Stimulated activated CD4-positive, alpha-beta T cell treated with anti-CD3 and anti-CD28 coated beads, Interleukin-1b, Interleukin-23, amount 100 ng/mL, for 48 hours (primary cell): ENCODE measurements at places on chromosomes 6 and 20.

GRCh38 chr6:116459927-116460326 is 1.2 kb upstream of the CALHM6 start:
- DNase-seq, result no peak

DNA sequence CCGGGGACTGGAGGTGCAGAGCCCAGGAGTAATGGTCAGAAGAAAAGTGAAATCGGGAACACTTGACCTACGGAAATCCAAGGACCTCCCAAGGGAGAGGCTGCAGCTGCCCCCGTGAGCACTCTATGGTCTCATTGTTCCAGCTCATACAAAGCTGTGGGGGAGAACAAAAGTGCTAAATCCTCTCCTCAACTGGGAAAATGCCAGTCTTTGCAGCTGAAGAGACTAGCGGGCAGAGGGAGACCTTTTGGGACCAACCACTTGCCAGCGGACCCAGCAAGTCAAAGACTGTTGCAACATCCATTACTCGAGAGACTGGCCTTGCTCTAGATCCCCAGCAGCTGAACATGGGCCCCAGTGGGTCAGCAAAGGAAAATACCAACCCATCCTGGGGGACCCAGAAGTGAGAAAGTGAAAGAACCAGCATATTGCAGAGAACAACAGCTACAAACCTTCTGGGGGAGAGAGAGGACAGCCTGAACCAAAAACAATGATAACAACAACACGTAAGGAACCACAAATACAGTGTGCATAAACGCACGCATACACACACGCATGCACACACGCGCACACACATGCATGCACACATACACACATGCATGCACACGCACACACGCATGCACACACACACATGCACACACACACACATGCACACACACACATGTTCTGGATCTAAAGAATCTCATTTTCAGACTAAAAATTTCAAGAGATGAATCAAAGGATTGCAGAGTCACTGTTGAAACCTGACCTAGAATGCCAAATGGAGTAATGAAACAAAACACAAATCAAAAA is 24.7 kb upstream of the ELMO2 start:
- DNase-seq, result no peak

DNA sequence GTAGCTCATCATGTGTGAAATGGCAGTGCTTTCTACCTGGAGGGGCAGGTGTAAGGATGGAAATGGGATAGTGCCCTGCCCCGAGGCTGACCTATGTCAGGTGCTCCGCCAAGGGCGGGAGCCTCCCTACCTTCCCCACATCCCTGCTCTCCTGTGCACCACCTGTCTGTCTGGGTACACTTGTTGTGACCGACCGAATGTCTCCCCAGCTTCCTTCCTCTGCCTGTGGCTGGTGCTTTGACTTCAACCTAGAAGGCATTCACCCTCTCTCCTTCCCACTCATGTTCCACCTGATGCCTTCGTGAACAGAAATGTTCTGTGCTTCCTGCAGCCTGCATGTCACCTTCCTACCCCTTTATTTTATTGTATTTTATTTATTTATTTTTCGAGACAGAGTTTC is 114.8 kb downstream of the SCML4 start:
- DNase-seq, result no peak

- no peak for DNase-seq
Observed at GRCh38 chr20:7850775-7851490, 89.3 kb downstream of the HAO1 start.

DNA sequence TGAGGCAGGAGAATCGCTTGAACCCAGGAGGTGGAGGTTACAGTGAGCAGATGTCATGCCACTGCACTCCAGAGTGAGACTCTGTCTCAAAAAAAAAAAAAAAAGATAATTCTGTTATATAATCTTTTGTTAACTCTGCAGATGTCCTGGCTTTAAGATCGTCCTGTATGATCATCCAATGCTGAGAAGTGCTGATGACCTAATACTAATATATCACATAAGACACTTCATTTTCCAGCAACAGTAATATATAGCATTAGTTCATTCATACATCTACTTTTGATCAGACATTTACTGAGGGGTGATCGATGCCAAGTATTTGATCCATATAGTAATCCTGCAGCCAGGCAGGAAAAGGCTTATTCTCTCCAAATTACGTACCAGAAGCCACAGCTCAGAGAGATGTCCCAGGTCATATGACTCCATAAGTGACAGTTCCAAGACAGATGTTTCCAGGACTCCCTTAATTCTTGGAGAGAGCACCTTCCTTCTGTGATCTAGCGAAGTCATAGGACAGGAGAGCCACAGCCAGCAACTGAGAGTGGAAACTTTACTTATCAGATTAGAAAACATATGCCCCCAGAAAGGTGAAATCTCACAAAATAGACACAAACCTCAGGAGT is 60.7 kb downstream of the SHLD1 start:
- DNase-seq, result no peak

- DNase-seq, result no peak
Observed at GRCh38 chr6:50699051-50699775, 14.1 kb upstream of the TFAP2D start.

DNA sequence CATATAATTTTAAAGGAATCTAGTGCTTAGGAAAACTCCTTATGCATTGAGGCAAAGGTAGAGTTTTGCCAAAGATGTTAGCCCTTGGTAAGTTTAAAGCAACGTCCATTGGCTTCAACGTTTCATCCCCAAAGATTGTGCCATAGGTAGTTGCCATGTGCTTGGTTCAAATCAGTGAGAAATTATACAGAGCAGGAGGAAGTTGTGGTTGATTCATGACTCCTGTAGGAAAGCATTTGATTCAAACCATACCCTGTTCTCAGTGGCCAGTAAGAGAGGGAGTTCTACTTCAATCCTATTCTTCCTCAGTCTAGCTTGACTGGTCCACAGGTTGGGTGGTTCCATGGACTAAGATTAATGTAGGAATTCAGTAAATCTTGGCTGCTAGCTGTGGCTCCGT is 535.6 kb downstream of the QKI start:
- no peak for DNase-seq

- DNase-seq, result no peak
Observed at GRCh38 chr6:83008626-83009025, 57.0 kb downstream of the UBE3D start.

DNA sequence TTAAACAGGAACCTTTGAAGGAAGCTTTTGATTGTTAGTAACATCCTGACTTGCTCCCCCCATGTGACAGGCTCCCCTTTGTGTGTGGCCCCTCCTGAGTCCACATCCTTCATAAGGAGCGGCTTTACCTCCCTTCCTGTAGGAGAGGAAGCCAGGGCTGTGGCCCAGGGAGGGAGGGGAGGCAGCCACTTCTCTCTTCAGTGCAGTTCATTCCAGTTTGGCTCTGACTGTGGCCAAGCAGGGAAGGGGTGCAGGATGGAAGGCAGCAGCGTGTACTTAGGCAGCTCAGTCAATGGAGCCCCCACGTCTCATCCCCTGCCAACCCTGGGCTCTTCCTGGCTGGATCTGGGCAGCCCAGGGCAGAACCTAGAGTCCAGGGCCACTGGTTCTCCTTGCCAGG is 295.2 kb downstream of the QKI start:
- no peak for DNase-seq

GRCh38 chr6:145028144-145028818 is 707.0 kb downstream of the EPM2A start:
- DNase-seq, result no peak

DNA sequence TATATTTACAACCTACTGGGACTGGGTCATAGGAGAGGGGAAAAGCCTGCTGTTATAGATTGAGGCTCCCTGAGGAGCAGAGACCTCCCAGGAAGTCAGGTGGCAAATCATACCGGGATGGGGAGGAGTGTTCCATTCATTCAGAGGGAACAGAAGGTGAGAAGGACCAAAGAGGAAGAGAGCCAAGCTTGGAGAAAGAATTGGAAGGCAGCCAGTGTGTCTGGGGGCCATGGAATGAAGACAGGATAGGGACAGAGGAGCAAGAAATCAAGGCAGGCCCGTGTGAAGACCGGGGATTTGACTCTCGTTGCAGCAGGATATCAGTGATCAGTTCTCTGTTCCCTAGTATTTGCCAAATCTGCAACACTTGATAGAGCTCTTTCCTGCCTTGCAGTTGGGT is 5.7 kb upstream of the ZNF217 start:
- no peak for DNase-seq

DNA sequence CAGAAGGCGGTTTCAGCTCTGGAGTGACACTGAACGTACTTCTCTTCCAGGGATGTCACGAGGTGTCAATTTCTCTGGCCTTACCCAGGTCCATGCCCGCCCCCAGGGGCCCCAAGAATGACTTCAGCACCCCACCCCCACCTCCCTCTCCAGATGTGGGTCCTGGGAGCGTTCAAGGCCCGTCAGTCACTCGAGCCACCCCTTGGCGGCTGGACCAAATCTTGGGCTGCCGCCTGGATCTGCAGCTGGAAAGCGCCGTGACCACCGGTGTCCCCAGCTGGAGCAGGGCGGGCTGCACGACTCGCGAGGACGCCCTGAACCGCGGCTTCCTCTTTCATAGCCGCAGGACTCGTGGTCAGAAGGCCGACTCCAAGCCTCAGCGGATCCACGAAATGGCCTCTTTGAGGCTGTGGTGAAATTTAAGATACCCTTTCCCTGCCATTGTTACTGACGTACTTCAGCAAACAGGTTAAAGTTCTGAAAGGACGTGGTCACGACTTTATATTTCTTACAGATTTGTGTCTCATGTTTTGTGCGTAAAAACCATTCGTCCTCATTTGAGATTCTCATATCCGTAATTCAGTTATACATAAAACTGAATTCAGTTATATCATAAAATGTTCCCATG is 29.3 kb downstream of the TRIM38 start:
- peak; percentile 46 for DNase-seq

DNA sequence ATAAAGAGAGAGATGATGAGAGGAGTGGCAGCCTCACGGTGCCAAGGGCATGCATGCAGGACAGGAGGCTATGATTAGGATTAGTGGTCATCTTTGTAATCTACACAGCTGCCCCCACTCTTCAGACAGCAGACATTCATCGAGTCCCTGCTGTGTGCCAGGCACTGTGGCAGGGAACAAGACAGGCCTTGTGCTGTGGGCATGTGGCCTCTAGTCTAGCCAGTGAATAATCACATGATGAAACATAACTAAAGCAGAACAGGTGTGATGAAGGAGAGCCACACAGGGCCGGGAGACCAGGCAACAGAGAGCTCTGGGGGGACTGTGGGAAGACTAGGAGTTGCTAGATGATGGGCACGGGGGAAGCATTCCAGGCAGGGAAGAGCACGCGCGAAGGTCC is 22.2 kb downstream of the TOX2 start:
- DNase-seq, result no peak

DNA sequence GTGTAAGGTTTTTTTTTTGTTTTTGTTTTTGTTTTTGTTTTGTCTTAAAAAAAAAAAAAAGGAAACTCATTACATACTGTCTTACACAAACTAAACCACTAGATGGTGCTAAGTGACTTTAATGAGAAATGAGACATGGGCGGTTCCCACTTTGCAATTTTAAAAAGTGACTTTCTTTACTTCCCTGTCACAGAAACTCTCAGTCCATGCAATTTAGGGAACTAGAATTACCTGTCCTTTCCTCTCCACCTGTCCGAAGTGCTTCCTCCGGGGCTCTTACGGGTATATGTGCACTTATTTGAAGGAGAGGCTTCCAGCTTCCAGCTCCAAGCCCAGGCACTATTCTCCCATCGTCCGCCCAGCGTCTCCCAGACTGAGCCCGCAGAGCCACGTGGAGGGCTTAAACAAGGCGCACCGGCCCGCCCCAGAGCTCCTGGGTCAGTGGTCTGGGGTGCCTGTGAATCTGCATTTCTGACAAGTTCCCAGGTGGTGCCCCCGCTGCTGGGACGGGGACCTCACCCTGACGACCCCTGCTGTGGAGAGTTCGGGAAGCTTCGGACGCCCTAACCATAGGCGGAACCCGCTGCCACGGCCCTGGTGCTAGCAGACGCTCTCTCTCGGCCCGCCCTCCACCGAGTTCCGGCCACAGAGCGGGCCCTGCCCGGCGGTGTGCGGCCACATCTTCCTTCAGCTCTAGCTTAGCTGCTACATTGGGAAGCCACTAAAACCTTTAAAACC is 26.1 kb downstream of the BFSP1 start:
- peak; percentile 24 for DNase-seq

GRCh38 chr6:105932440-105932839 is 153.7 kb upstream of the PRDM1 start:
- DNase-seq, result no peak

DNA sequence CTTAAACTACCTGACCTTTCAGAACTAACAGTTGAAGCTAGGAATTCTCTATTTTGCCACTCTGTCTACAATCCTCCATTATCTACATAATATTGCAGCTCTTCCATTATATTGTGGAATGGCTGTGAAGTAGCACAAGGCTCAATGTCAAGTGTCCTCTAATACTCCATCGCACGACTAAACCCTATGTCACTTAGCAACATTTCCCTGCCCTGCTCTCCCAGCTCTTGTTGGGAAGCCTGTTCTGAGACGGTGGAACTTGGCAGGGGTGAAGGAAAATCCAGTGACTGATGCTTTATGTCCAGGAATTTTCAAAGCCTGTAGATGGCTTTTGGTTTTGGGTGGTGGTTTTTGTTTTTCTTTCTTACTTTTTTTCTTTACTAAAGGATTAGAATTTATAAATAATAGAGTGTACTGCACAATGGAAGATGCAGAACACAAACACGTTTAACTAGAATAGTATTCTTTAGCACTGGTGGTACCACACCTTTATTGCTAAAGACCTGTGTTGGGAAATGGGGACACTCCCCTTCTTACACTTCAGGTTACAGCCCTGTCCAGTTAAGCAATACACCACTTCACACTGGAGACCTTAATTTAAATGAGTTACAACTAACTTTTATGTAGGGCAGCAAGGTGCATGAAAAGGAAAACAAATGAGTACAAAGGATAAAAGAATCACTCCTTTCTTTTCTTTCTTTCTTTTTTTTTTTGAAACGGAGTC is 20.7 kb upstream of the AMD1 start:
- no peak for DNase-seq

DNA sequence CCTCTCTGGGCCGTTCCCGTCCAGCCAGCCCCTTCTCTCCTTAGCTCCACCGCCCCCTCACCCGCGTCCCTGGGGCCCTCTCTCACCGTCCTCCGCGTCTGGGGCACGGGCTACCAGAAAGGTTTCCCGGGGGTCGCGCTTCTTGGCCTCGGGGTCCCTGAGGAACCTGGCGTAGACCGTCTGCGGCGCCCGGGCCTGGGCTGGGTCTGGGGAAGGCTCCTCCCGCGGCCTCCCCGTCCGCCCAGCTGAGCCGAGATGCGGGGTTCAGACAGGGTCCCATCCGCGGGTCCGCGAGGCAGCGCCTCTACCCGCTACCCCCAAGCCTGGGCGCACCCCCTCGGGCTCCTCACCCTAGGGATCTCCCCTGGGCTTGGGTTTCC is 1.1 kb downstream of the TULP1 start:
- DNase-seq, result no peak

DNA sequence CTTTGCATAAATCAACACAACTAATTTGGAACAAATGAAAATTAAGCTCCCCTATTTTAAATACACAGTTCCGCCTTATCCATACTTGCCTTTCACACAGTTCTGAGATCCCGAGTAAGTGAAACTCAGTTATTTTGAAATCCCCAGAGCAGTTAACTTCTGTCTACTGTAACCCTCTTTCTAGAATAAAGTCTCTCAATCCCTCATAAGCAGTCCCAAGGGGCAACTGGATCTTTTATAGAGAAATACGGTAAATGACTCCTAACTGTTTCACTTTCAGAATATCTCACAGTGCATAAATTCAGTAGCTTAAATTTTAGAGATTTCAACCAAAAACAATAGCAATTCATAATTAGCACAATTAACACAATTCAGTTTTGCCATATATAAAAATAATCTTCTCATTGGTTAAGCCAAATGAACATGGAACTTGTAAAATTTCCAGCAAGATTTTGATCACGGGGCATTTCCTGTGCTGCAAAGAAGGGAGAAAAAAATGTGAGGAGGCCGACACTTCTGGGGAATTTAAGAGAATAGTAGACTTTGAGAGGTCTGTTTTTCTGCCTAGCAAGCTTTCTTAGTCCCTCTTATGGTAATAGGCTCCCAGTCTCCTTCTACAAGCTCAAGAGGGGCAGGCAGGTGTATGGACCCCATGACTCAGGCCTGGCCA is 78.3 kb downstream of the KIF6 start:
- DNase-seq, result no peak
